BJ (cell line): ENCODE measurements at places on chromosomes 1 and 21. TPM values are rescaled to one million over a fixed set of nuclear protein-coding genes. Genes with fewer than 3 reads are reported as not detected.

- DNase-seq: no peak
Observed at GRCh38 chr1:227417756-227418480, 99.6 kb upstream of the CDC42BPA start.

DNA sequence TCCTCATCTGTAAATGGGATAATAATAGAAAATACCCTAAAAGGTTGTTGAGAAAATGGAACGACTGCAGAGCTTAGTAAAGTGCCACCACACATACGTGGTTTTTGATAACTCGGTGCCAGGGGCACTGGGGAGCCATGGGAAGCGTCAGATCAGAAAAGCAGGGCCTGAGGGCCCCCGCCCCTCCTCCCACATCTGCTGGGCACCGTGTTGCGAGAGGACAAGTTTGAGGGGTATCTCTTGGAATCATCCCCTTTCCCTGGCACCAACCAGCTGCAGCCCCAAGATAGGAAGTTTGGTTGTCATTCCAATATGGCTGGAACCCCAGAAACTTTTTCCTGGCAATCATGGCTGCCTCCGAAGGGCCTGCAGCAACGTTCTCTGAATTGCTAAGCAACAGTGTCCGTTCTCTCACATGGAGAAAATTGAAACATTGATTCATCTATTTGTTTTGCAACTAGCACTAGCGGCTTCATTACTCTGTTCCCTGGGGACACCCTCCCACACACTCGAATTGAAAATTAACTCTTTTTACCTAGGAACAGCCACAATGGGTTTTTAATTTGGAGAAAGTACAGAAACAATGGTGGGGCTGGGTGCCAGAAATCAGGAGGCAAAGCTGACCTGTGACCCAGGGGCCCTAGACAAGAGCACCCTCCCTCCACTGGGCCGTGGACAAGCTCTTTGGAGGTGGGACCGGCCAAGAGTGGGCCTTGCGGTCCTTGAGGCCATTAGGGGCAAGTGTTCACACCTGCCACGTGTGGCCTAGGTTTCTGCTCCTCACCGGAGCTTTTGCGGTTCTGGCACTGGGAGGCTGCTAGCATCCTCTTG, 190.0 kb upstream of the VAMP3 start:
- DNase-seq: no peak

DNA sequence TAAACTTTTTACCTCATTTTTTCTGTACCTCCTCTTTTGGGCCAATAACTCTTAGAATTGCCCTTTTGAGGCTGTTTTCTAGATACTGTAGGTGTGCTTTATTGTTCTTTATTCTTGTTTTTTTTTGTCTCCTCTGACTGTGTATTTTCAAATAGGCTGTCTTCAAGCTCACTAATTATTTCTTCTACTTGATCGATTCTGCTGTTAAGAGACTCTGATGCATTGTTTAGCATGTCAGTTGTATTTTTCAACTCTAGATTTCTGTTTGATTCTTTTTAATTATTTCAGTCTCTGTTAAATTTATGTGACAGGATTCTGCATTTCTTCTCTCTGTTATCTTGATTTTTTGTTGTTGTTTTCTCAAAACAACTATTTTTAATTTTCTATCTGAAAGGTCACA, 130.3 kb downstream of the PHTF1 start:
- DNase-seq: no peak

TPTE gene
- polyA plus RNA-seq: not detected in 2 replicates

DNA sequence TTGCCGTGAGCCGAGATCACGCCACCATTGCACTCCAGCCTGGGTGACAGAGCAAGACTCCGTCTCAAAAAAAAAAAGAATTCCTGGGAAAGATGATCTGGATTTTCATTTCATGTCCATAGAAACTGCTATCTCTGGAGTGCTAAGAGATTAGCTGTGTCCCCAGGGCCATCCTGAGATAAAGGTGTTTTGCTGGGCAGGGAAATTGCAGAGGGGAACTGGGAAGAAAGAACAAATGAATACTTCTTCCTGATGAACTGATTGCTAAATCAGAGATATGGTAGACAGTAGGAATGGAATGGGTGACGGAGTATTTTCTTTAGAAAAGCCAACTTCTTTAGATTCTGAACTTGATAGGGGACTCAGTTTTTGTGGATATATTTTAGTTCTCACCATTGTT, 19.2 kb downstream of the SNRPE start:
- no peak for DNase-seq

GRCh38 chr1:154295408-154296235, 23.2 kb downstream of the HAX1 start:
- DNase-seq: no peak

- no peak for DNase-seq
Observed at GRCh38 chr1:56495538-56495937, 83.8 kb downstream of the PLPP3 start.

TRIM58 gene
- polyA plus RNA-seq: not detected in 2 replicates

- DNase-seq: no peak
Observed at GRCh38 chr1:221089273-221089672, 210.0 kb downstream of the HLX start.

LRRC71 gene
- 0.75 and 1.2 TPM in 2 replicates for polyA plus RNA-seq

DNA sequence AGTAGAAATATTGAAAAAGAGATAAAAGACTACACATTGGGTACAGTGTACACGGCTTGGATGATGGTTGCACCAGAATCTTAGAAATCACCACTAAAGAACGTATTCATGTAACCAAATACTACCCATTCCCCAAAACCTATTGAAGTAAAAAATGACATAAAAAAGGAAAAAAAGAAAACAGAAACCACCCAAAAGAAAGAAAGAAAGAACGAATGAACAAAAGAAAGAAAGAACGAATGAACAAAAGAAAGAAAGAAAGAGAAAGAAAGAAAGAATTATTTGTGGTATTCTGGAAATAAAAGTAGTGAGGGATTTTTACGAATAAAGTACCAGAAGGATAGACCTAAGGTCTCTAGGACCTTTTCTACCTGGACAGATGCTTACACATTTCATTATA, 42.1 kb downstream of the PHACTR4 start:
- no peak for DNase-seq

- no peak for DNase-seq
Observed at GRCh38 chr1:43705982-43706597, 1.2 kb upstream of the ST3GAL3 start.

GRCh38 chr1:194174528-194174927, 988.1 kb upstream of the B3GALT2 start:
- DNase-seq: no peak

DNA sequence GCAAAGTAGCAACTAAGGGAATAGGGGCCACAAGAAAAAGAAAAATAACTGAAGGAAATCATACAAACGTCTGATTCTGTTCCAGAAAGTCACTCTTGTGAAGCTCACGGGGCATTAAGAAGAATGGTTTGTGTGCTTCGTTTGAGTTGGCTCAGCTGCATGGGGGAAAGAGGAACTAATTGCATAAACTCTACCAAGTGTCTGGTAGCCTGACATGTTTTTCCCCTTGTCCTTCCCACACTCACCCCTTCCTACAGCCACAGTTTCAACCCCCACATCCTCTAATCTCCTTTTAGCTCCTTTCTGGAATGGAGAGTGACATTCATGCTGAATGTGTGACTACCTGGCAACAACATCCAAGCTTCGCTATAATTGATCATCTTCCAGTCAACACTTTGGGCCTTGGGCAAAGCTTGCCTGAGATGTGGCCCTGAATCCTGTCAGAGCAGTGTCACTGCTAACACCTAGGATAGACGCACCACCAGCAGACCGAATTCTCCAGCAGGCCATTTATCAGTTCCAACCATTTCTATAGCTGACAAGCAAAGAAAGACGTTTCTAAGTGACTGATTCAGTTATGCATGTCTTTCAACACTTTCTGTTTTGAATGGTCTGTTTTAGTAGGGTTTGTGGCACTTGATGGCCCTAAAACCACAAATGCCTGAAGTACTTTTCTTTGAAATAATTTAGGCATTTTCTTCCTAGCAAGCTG, 439.6 kb downstream of the TTLL7 start:
- no peak for DNase-seq

DNA sequence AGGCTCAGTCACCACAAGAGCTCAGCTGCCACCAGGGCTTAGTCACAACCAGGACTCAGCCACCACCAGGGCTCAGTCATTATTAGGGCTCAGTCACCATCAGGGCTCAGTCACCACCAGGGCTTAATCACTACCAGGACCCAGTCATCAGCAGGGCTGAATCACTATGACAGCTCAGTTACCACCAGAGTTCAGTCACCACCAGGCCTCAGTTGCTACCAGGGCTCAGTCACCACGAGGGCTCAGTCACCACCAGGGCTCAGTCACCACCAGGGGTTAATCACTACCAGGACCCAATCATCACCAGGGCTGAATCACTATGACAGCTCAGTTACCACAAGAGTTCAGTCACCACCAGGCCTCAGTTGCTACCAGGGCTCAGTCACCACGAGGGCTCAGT, 196.2 kb downstream of the NPHP4 start:
- DNase-seq: no peak

DNA sequence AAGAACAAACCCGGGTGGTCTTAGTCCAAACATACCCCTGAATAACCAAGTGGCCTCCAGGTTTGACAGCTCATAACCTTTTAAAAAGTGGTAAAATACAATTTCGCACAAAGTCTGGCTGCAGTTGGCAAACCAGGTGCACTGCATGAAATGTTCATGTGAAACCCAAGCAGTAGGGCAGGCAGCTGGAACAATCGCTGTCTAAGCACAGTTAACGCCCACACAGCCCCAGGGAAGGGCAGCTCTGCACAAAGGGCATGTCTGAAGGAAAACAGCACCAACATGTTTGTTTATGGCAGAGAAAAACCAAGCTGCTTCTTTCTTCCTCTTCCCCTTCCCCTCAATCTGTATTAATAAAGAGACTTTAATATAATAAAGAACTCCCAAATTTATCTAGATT, 49.5 kb downstream of the KIAA1614 start:
- DNase-seq: no peak

DNA sequence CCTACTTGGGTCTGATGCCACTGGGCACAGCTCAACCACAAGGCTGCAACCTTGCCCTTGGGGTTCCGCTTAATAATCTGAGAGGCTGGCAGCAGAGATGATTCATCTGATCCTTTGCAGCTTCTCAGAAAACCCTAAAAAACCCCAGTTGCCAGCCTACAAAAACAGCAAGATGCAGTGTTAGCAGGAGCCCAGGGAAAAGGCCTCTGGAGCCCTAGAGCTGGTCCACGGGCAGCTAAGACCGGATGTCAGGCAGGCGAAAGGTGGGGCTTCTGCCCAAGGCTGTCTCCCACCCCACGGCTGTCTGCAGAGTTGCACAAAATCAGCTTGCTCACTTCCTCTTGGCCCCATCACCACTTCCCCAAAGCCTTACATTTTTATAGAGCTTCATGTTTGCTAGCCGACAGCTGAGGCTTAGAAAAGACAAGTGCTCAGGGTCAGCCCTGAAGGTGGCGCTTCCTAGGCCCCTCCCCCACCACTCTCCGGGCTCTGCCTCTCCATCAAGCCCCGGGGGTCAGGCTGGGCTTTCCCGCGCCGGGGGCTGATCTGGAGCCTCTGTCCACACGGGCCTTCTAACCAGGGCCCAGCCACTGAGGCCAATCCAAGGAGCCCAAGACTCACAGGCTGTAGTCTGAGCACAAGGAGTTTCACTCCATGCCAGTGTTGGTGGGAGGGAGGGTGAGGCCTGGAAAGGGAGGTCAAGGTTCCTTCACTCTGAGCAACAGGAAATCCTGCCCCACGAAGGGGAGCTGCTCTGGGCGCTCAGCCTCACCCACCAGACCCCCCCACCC, 4.2 kb upstream of the ADORA3 start:
- DNase-seq: no peak

DNA sequence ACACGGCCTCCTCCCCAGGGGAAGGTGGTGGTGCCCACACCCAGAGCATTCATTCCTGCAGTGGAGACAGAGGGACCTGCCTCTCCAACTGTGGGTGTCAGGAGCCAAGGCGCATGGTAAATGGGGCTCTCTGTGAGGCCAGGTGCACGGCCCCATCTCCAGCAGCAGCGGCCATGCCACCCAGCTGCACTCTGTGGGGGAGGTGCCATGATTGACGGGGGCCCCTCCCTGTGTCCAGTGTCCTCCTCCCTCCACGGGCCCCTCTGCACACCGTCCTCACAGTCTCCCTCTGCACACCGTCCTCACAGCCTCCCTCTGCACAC, 83.6 kb upstream of the COL6A1 start:
- DNase-seq: no peak

- peak; percentile 10 for DNase-seq
Observed at GRCh38 chr1:26530895-26531598, 1.5 kb downstream of the RPS6KA1 start.

GRCh38 chr1:52632732-52633290, at the start of gene SHISAL2A:
Gene SHISAL2A (plus strand): TSS chr1:52633168. CDS start chr1:52633494, 326 bp downstream.
- no peak for DNase-seq

- DNase-seq: no peak
Observed at GRCh38 chr21:16180614-16181013, 450.8 kb downstream of the USP25 start.

DNA sequence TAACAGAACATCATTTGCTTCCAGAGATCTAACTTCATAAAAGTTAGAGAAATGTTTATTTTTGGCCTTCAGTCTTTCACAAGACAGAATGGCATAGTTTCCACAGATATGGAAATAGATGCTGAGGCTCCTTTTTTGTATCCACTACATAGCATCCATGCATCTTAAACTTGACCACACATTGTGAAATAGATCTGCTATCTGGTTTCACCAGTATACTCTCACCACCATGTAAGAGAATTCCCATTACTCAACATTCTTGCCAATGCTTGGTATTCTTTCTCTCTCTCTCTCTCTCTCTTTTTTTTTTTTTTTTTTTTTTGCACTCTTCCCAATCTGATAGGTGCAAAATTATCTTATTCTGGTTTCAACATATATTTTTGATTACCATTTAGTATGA, 52.1 kb upstream of the PRMT6 start:
- no peak for DNase-seq

GSTM1 gene
- polyA plus RNA-seq: 0.47 and 1.0 TPM in 2 replicates

DNA sequence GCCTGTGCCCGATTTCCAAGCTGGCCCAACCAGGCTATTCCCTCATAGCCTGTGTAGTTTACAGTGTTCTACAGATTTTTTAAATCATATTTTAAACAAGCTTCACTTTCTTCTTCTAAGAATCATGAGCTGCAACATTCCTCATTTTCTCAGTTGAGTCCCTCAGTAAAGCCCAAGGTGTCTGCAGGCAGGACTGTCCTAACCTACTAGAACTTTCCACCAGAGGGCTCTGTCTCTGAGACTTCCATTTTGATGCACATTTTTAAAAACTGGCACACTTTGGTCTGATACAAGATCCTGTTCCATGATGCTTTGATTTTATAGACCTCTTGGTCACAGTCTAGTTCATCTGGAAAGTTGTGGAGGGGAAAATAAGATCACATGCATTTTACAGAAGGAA, 21.6 kb upstream of the SLAMF6 start:
- no peak for DNase-seq

OR2T33 gene
- not detected in 2 replicates for polyA plus RNA-seq

QSOX1 gene
- 240 and 503 TPM in 2 replicates for polyA plus RNA-seq
